ENCODE measurements at places on chromosomes 1 and 21.

- no peak for DNase-seq
Measured at GRCh38 chr1:178796013-178796412, 71.0 kb downstream of the RALGPS2 start.

- DNase-seq, result no peak
Measured at GRCh38 chr1:66999640-67000400, 54.1 kb downstream of the SLC35D1 start.

DNA sequence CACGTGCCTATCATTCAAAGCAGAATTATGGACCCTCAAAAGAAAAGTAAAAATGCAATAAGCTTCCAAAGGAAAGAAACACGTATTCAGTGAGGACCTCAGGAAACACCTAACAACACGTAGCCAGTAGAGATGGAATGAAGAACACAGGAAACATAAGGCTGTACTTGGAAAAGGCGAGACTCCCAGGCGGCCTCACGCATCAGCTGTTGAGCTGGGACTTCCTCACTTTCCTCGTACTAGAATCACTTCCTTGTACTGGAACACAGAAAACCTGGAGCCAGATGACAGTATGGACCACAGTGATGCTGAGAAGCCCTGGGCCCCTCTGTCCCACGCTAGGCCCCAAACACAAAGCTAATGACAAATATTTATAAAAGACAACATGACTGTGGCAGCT, 94.4 kb upstream of the BACE2 start:
- DNase-seq, result no peak

- no peak for DNase-seq
Measured at GRCh38 chr1:97562081-97562480, 358.8 kb downstream of the DPYD start.

DNA sequence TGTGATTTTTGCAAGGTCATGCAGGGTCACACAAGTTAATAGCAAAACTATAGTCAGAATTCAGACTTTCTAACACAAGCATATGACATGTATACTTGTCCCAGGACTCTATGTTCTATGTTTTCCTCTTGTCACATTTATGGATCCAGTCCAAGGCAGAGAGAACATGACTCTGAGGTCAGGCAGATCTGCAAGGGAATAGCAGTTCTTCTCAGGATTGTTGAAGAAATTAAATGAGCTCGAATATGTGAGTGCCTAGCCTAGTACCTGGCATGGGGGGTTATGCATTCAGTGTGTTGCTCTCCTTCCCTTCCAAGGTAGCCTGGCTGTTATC, 9.5 kb upstream of the RPTN start:
- no peak for DNase-seq

- no peak for DNase-seq
Measured at GRCh38 chr1:108845991-108846390, 10.9 kb downstream of the AKNAD1 start.

DNA sequence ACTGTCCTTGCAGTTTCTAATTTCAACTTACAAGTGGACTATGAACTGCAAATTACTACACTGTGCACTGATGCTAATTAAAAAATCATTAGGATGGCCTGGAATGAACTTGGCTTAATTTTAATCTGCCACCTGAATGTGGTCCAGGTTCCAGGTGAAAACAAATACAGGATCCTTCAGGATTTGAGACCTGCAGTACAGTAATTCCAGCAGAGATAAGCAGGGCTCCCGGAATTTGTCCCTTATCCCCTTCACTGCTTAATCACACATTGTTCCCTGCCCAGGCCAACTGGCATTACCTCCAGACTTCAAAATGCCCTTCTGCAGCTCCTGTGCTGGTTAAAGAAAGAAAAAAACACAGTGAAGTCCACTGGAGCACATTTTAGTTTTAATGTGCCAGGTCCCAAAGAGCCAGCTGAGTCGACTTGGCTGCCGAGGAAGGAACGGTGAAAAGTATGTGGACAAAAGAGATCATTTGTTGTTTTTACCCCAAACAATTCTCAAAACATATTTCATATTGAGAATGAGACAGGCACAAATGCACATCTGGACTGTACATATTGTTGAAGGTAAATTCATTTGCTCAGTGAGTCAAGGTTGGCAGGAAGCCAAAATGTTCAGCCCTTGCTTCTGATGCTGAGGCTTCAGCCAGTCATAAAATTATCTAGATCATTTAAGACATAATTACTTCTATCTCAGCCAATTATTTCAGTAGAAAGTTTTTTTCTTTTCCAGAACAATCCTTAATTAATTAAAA, 28.3 kb downstream of the DEGS1 start:
- DNase-seq, result no peak

DNA sequence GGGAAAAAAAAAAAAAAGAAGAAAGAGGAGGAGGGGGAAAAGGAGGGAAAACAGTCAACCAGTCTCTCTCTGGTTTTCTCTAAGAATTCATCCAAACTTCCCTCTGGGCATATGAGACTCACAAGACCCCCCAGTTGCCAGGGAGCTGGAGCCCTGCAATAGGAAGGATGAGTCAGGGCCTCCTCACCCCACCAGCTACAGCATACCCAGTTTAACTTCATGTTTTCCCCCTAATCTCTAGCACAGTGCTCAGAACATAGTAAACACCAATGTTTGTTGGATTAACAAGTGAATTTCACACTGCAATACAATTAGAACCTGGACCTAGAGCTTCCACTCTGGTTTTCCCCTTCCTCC, 7.8 kb downstream of the F11R start:
- DNase-seq, result no peak

DNA sequence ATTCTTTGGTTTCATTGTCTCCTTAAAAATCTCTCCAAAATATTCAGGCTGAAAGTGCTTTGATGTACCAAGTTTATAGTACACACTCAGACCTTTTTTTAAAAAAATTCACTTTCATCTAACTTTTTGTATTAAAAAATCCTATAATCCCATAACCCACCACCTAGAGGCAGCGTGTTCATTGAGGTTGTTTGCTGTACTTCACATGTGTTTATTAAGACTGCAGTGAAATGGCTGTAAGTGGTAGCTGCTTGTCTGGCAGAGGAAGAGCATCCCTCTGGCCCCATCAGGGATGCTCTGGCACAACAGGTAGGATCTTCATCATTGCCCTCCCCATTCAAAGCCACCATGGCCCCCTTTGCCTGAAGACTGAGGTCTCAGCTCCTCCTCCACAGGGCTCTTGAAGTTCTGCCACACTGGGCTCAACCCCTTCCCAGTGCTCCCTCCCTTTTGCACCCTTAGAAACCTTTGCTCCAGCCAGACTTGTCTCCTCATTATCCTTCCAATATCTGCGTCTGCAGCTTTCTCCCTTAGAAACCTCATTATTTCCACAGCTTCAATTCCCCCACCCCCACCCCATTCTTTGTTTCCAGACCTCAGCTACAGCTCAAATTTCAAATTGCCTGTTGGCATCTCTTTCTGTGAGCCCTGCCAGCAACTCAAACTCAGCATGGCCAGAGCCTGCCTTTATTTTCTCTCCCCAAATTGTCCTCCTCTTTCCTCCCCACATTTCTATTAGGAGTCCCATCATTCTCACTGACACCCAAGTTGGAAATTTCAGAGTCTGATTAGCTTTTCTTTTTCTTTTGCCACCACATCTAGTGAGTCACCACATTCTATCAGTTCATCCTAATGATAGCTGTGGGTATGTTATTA, 369.6 kb upstream of the USP24 start:
- no peak for DNase-seq

DNA sequence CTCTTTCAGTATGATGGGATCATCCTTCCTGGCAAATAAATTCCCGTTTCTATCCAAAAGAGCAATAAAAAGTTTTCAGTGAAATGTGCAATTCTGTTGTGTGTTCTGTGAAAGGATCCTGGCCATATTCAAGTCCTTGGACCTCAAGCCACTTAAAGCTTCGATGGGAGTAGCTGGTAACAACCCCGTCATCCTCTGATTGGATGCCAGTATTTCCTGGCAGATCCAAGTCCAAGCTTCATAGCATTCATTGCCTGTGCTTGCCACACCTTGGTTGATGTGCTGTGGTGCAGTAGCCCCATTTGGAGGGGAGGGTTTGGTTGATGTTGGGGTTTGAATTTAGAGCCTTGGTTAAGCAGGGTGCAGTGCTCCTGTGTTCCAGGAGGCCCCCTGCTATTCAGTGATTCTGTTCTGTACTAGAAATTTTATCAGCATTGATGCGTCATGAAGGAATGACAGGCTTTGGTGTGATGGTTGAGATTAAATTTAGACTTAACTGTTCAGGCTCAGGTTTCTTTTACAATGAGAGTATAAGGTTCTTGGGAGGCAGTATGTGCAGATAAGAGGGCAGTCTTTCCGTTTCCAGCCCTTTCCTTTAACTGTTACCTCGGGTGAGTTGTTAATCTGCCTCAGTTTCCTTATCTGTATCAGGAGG, 4.9 kb downstream of the RPL11 start:
- DNase-seq, result no peak

GRCh38 chr1:22531251-22531650, 32.0 kb upstream of the EPHA8 start:
- no peak for DNase-seq

DNA sequence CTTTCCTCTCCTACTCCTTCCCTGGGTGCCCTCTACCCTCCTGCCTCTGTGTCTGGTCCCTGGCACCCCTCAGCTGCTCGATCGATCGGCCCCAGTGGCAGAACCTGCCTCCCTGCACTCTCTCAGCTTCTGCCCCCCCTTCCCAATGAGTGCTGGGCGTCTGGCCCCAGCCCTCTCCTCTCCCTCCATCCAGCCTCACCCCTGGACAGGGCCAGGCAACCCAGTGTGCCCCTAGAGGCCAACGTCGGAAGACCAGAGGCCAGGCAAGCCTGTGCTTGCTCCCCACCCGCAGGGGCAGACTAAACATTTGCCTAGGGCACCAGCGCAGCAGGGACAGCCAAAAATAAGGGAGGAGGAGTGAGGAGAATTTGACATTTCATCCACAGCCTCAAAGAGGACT, 43.5 kb downstream of the LGR6 start:
- peak; percentile 39 for DNase-seq

GRCh38 chr1:101316256-101316655, 79.4 kb downstream of the S1PR1 start:
- DNase-seq, result no peak

DNA sequence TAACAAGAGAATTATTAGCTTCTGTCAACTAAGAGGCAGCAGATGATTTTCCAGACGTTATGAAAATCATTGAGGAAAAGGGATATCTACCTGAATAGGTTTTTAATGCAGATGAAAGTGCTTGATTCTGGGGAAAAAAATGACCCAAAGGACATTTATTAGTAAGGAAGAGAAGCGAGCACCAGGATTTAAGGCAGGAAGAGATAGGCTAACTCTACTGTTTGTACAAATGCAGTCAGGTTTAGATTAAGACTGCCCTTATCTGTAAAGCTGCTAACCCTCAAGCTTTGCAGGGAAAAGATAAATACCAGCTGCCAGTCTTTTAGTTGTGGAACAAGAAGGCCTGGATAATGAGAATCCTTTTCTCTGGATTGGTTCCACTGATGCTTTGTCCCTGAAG, 33.0 kb upstream of the LRIG2 start:
- DNase-seq, result no peak

DNA sequence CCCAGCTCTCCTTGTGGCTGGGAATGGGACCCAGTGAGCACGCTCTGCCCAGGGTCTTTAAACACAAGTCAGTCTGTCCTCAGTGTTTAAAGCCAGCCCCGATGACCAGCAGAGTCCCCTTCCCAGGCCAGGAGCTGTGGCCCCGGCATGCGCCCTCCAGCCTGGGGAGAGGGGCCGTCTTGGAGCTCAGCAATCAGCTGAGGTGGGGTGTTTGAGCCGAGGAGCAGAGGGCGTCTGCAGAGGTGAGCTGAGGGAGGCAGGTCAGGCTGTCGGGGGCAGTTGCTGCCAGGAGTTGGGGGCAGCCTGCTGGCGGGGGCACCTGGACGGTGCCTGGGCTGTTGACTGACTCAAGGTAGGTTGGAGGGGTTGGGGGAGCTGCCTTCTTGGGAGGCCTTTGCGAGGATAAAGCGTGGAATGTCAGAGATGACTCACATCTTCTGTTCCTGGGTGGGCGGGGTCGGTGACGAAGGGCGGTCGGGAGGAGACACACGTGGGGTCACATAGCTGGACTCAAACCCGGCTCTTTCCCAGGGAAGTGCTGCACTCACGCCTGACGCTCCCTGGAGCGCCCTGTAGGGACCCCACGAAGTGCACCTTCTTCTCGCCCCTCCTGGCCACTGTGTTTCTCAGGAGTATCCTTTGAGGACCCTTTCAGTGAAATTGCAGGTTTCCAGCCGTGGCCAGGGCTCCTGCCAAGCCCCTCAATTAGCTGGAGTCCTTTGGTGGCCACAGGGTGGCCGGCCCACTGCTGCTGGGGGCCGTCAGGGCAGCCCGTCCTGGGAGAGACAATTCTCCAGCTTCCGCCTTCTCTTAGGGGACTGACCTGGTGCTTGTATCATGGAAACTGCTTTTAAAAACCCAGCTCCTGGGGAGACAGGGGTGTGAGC, 86.2 kb downstream of the SIK1 start:
- DNase-seq, result no peak

Data from activated CD4-positive, CD25-positive, alpha-beta regulatory T cell treated with anti-CD3 and anti-CD28 coated beads, Interleukin-2, amount 50 U/mL, for 72 hours (primary cell).